ENCODE measurements at places on chromosomes 11 and 22.

- no peak for DNase-seq
Measured at GRCh38 chr11:56636861-56637260, 5.4 kb downstream of the OR5AP2 start.

DNA sequence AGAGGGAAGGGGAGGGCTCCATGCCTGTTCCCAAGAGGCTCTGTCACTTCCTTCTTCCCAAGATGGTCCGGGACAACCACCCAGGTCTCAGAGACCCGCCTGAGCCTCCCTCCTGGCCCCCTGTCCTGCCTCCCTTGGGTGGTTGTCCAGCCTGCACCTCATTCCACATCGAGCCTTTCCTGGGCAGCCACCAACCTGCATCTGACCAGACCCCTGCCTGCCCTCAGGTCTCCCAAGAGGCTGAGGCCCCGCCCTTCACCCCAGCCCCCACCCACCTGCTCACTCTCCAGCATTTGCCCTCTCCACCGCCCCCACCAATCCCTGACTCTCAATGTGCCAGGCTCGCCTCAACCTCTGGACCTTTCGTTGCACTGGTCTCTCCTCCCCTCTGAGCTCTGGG lies 97.5 kb upstream of the LMO1 start:
- DNase-seq = no peak

GRCh38 chr22:22076932-22077703 lies 94.5 kb upstream of the TOP3B start:
- DNase-seq = peak; percentile 5

- DNase-seq = no peak
Measured at GRCh38 chr11:124878759-124879492, 13.7 kb downstream of the ROBO3 start.

All from fibroblast of skin of abdomen (primary cell).